ENCODE measurements at places on chromosomes 16 and 17.

GRCh38 chr16:9787717-9788116, 394.5 kb downstream of the GRIN2A start:
- no peak for DNase-seq

GRCh38 chr17:50165867-50166517, at the start of gene SGCA:
SGCA (plus strand) TSS chr17:50166005; CDS start chr17:50166041, 36 bp downstream.
- DNase-seq: no peak

DNA sequence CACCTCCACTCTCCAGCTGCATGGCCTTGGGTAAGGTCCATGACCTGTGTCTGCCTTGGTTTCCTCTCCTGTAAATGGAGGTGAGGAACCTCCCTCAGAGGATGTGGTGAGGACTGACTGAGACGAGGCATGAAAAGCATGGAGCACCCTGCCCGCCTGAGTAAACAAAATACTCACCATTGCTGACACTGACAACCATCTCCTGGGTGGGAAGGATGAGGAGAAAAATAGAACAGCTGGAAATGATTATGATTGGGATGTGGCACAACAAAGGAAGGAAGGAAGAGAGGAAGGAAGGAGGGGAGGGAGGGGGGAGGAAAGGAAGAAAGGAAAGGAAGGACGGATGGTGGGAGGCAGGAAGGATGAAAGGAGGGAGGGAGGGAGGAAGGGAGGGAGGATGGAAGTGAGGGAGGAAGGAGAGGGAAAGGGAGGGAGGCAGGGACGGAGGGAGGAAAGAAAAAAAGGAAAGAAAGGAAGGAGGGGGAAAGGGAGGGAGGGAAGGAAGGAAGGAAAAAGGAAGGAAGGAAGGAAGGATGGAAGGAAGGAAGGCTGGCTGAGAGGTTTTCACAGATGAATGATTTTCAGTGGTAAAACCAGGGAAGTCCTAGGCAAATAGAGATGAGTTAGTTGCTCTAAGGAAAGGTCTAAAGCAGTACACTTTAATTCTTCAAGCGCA, 276.5 kb upstream of the XYLT1 start:
- DNase-seq: no peak

GRCh38 chr16:8567355-8568230, 22.7 kb downstream of the TMEM114 start:
- peak; percentile 64 for DNase-seq

DNA sequence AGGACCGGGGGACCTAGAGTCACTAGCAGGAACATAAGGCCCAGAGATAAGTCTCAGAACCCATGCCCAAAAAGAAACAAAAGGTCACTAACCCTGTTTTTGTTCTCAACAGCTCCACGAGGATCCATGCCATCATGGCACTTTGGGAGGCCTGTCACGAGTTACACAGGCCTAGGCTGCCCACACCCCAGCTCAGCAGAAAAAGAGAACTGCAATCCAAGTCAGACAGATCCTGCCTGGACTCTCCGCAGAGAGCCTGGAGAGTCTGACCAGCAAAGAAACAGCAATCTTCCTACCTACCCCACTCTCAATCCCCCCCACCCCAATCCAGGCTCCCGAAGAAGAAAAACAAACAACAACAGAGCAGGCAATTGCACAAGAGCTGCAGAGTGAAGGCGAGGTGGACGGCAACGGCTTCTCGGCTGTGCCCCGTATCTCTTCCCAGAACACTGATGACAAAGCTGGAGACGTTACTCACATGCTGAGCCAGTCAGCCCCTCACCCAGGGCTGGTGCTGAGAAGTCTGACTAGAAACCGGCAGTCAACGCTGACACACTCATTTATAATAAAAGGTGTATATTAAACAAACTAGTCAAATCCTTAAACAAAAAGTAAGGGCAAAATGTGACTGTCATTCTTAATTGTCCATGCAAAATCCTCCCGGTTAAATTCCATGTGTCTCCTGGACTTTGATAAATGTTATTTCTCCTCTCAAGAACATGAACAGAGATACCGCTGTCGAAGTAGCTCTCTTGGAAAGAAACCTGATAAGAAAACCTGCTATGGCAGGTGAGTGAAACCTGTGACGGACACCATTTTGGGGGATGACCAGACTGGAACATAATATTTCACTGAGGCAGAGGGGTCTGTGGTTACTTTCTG, 89.3 kb downstream of the SMG6 start:
- DNase-seq: no peak

GRCh38 chr17:17843096-17843495, 6.3 kb upstream of the SREBF1 start:
- DNase-seq: no peak

DNA sequence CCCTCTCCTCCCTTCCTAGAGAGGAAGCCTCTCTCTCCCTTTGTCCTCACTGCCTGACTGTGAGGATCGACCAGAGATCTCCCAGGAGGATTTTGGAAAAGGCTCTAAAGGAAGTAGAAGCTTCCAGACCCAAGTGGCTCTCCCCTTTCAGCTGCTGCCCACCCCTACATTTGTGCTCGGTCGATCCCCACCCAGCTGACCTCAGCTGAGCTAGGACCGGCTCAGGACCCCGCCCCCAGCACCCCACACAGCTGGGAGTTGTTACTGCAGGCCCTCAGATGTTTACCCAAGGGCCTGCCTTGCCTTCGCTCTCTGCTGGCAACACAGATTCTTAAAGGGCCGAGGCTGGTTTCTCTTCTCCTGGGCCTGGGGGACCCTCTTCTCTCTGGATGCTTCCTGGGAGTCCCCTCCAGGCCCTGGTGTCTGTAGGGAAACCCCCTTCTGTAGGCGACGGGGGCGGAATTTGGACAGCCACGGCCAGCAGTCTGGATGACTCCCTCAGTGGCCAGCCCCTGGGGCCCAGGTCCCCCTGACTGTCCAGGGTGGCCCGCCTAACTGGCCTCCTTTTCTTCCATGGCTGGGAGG, 26.9 kb upstream of the TIMP2 start:
- DNase-seq: no peak

- DNase-seq: no peak
Measured at GRCh38 chr16:29899516-29900101, at the start of gene SEZ6L2. SEZ6L2 (minus strand) TSS chr16:29899550; CDS start chr16:29899019, 531 bp downstream.

DNA sequence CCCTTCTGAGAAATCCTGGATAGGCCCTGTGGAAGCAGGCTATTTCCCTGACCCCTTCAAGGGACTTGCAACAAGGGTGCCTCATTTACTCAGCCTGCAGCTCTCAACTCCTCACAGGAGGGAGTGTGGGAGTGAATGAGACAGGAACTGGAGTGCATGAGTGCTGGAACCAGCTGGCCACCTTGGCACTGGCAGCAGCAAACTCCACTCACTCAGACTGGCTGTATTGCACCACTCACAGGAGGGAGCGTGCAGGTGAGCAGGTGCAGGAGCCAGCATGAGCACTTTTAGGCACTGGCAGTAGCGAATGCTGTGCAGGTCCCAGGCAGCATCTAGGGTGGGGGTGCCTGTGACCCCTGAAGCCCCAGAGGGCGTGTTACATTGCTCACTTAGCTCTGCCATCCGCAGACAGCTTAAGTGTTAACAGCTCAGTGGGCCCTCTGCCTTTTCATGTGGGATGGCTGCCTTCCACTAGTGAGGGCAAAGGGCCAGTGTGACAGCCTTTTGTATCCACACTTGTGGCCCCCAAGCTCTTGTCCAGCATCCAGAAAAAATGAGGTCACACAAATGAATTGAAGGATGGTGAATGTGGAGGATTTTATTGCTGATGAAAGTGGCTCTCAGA, 11.0 kb upstream of the ZNHIT3 start:
- DNase-seq: no peak

GRCh38 chr16:74563828-74564263, 43.1 kb downstream of the GLG1 start:
- no peak for DNase-seq

- DNase-seq: no peak
Measured at GRCh38 chr16:2769675-2770056, 7.4 kb downstream of the ELOB start.

DNA sequence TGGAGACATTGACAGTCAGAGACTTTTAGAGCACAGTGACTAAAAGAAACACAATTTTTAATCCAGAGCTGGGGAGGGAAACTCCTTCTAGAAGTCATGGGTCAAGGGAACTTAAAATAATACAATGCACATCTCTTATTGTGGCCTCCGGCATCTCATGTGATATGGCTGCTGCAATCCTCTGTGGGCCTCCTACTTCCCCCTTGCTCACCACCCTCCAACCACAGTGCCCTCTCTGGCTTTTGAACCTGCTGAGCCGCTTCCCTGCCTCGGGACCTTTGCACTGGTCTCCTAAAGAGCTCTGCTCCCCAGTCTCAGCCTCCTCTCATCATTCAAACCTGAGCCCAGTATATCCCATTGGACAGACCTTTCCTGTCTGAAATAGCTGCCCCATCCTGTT, 47.6 kb downstream of the HS3ST2 start:
- DNase-seq: no peak

GRCh38 chr17:64679710-64680216, 17.7 kb upstream of the SMURF2 start:
- no peak for DNase-seq

DNA sequence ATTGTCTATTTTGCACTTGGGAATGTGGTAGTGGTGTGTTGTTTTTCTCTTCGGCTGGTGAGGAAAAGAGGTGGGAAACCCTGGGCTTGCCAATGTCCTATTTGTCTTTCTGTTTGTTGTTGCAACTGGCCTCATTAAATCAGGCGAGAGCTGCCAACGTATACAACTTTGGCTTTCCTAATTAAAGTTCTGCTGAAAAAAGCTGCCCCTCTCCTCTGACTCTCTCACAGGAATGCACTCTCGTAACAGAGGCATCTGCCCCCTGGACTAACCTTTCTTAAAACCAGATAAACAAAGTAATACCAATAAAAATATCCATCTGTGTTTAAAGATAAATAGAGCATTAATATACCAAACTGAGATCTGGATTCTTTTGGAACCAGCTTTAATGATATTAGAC, 7.8 kb downstream of the CDRT15 start:
- DNase-seq: no peak

- DNase-seq: no peak
Measured at GRCh38 chr17:8935191-8935590, 30.3 kb downstream of the PIK3R5 start.

- no peak for DNase-seq
Measured at GRCh38 chr17:20010099-20010863, 1.1 kb downstream of the SPECC1 start.

GRCh38 chr17:19359856-19360255, 2.7 kb downstream of the B9D1 start:
- no peak for DNase-seq

- DNase-seq: no peak
Measured at GRCh38 chr16:51755039-51755501, 604.0 kb upstream of the SALL1 start.

- DNase-seq: no peak
Measured at GRCh38 chr17:29331075-29331707, 37.2 kb upstream of the NUFIP2 start.

DNA sequence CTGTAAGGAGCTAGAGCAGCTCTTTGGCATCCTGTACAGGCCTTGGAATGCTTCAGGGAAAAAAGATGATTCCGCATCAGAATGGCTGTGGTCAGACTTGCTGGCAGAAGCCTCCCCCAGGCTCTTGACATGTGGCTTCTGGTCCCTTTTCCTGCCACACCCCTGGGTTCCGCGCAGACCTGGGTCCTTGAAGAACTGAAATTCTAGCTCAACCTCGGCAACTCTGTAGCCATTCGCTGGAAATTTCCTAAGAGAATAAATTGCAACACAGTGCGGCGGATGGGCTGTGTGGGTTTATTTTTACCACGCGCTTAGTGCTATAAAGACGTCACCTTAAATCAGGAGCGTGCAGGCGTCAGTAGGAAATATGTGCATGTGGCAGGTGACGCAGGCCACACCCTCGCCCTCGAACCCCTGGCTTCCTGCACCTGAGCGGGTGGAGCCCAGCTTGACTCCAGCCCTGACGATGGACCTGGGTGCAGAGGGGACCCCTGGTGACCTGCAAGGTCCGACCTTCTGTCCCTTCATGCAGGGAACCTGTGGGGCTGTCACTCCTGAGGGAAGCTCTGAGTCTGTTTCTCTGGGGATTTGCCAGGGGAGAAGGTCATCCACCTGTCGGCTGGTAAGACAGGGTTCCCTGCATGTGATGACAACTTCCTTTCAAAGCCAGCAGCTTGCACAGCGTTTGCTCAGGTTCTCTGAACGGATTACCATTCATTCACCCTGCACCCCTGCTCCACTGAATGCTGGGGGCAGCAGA, 46.3 kb downstream of the METRNL start:
- no peak for DNase-seq

GRCh38 chr16:4328046-4328781, 12.3 kb downstream of the GLIS2 start:
- DNase-seq: peak; percentile 44

GRCh38 chr17:63993368-63993985, 4.7 kb upstream of the PRR29 start:
- DNase-seq: no peak

GRCh38 chr16:23101012-23101550, 48.2 kb downstream of the USP31 start:
- DNase-seq: no peak

DNA sequence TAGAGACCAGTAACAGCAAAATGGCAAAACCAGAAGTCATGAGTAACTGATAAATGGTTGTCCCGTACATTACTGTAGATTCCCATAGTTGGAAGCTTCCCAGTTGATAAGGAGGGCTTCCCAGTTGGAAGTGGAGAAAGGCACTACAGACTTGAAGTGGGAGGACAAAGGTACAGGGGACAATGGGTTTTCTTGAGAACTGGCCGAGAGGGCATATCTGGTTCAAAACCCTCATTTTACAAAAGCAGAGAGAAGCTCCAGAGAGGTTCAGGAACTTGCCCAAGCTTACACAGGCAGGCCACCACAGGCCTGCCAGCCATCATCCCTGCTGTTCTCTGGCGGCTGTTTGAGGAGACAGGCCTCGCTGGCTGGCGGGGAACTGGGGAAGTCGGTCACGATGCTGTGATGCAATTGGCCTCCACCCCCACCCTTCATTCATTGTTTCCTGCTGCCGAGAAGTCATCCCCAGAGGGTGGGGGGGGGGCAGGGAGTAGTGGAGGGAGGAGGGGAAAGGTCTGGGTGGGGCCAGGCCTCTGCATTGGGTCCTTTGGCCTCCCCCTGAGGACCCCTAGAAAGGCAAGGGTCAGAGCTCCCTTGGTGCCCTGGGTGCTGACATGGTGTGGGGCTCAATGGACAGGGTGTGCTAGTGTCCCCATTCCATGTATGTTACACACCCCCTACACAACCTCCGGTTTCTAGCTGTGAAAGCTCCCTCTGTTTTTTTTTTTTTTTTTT, 3.0 kb downstream of the UBALD2 start:
- DNase-seq: peak; percentile 55

- DNase-seq: no peak
Measured at GRCh38 chr17:50206604-50207293, 5.3 kb upstream of the COL1A1 start.

- DNase-seq: no peak
Measured at GRCh38 chr16:4245077-4245791, 3.4 kb upstream of the SRL start.
